ENCODE measurements at places on chromosomes 7 and 10. TPM values are rescaled to one million over a fixed set of nuclear protein-coding genes. Genes with fewer than 3 reads are reported as not detected.

DNA sequence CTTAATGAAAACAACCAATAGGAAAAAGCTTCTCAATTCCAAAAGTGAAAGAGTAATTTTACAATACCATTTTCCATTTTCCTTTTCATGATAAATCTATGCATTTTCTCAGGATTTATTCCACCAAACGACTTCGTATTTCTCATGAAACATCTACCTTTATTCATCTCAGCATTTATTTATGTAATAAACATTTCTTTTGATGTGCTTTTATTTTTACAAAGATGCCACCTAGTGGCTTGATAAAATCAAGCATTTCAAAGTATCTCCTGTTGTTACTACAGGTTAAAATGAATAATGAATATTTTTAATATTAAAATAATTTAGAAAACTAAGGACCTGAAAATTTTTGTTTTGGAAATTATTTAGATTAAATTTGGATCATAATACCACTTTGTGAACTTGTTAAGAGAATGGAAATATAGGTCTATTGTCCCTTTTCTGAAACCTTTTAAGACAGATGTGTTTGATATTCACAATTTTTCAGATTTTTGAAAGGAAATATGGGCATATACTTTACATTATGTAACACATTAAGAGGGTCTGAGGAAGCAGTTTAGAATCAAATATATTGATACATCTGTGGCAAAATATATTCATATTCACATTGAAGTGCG, 2.7 kb upstream of the IQUB start:
- no peak for DNase-seq

DNA sequence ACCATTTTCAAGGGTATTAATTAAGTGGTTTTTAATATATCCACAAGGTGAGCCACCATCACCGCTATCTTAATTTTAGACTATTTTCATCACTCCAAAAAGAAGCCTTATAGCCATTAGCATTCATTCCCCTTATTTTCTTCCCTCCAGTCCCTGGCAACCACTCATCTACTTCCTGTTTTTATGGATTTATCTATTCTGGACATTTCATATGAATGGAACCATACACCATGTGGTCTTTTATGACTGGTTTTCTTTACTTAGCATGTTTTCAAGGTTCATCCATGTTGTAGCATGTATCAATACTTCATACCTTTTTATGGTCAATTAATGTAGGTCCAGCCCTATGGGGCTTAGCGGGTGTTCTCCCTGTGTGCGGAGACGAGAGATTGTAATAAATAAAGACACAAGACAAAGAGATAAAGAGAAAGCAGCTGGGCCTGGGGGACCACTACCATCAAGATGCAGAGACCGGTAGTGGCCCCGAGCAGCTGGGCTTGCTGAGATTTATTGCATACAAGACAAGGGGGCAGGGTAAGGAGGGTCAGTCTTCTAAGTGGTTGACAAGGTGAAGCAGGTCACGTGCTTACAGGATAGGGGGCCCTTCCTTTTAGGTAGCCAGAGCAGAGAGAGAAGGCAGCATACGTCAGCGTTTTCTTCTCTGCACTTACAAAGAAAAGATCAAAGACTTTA, 14.6 kb downstream of the WBP1L start:
- no peak for DNase-seq

DNA sequence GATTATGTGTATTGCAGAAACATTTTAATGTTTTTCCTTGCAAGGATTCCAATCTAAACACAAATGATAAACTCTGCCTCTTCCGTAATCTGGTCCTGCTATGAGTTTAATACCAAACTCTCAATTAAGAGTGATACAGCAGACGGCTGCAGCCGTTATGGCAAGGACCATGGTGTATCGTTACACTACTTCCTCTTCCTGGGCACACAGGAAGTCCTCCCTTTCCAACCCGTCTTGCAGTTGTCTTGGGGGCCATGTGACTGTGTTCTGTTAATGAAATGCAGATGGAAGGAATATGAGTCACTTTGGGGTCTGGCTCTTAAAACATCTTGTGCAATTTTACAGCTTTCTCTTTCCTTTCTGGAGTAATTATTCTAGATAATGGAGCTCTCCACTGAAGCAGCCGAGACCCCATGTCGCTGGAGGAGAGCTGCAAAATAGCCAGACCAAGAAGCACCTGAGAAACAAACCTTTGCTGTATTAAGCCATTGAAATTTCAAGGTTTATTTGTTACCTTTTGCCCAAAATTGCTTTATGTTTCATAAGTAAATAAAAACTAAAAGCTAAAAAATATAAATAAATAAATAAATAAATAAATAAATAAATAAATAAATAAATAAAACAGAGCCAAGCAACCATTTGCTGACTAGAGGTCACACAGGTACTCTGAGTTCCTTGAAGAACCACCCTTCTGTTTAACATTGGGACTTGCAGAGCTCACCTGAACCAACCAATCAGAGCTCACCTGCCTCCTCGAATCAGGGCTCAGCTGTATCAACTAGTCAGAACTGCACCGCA, 74.7 kb downstream of the FRMPD2 start:
- no peak for DNase-seq

GRCh38 chr10:23585666-23586065, 146.8 kb downstream of the OTUD1 start:
- no peak for DNase-seq

Gene NKX2-3
- not detected for total RNA-seq

Gene BAMBI
- 219 TPM for total RNA-seq

Gene SEC31B
- total RNA-seq: 26.8 TPM

GRCh38 chr10:132688580-132689420, 97.1 kb downstream of the NKX6-2 start:
- DNase-seq: peak; percentile 6

GRCh38 chr7:30595436-30596013, 847 bp downstream of the GARS1 start:
- DNase-seq: no peak

Gene SPDYE3
- not detected for total RNA-seq

Gene C10orf105
- 0.11 TPM for total RNA-seq

DNA sequence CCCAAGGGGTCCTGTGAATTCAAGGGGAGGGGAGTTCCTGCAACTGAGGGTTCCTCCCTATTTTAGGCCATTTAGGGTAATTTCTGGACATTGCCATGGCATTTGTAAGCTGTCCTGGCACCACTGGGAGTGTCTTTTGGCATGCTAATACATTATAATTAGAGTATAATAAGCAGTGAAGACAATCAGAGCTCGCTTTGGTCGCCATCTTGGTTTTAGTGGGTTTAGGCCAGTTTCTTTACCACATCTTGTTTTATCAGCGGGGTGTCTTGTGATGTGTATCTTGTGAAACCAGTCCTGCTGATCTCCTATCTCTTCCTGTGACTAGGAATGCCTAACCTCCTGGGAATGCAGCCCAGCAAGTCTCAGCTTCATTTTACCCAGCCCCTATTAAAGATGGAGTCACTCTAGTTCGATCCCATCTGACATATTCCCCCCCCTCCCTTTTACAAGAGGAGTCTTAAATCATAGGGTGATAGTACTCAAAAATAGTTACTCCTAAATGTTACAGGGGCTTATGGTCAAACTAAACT, 43.2 kb downstream of the SVOPL start:
- no peak for DNase-seq

DNA sequence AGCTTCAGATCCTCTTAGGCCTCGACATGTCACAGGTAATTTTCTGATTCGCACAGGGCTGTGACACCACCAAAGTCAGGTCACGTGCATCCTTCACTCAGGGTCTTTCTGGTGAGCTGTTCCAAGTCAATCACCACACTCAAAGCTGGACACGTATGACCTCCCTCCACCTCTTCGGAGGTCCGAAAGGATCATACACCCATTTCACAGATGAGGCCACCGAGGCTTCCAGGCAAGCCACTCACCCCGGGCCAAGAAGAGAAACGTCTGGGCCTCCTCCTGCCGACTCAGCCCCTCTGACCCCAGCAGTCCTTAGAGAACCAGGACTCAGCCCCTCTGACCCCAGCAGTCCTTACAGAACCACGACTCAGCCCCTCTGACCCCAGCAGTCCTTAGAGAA, 74.6 kb downstream of the FOXL3 start:
- no peak for DNase-seq

DNA sequence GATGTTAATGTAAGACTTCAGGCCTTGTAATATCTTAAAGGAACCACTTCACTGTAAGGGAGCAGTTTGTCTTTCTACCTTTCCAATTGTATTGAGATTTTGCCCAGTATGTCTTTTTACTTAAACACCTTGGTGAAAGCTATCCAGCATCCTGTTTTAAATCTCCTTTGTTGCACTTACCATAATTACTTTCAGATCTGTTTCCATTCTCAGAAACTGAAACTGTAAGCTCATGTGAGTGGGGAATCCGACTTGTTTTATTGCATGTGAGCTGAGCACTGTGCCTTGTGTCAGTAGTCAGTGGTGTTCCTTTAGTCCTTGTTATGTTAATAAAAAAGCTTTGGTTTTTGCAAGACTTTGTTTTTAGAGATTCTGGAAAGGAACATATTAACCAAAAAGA, 42.2 kb downstream of the BMPR1A start:
- DNase-seq: no peak

- DNase-seq: no peak
Observed at GRCh38 chr7:6546498-6547251, 4.6 kb downstream of the GRID2IP start.

DNA sequence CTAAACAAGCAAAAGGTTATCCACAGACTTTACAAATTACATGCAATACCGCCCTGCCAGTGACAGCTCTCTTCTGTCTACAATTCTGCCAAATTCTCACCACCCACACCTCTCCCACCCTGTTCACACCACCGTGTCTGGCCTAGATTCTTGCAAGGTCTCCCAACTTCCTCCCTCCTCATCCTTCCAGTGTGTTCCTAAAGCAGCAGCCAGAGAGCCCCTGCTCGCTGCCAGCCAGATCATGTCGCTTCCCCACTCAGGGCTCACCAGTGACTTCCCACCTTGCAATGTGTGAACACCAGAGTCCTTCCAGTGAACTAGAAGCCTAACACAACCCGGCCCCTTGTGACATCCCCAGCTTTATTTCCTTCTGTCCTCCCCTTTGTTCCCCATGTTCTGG, 121.6 kb downstream of the HECW1 start:
- no peak for DNase-seq

- DNase-seq: no peak
Observed at GRCh38 chr7:119472408-119473038, 800.5 kb upstream of the KCND2 start.

DNA sequence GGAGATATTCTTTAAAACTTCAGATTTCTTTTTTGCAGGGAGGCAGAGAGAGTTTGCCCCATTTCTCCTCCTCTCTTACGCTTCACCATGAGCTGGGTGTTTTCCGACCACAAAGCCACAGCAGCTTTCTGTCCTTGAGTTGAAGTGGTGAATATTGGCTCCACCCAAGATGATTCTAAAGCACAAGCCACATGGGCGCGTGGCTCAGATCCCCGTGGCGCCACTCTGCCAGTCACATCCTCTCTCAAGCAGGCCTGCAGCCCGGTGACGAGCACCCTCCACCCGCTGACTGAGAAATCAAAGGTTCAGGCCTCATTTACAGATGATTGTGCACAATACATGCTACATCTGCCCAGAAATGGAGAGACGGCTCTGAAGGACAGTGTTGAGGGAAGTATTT, 27.6 kb upstream of the RNF32 start:
- DNase-seq: no peak

- no peak for DNase-seq
Observed at GRCh38 chr7:90951986-90952954, 312.0 kb upstream of the FZD1 start.

Gene CCDC172
- not detected for total RNA-seq

GRCh38 chr7:32179567-32179966, 109.4 kb upstream of the PDE1C start:
- DNase-seq: no peak

DNA sequence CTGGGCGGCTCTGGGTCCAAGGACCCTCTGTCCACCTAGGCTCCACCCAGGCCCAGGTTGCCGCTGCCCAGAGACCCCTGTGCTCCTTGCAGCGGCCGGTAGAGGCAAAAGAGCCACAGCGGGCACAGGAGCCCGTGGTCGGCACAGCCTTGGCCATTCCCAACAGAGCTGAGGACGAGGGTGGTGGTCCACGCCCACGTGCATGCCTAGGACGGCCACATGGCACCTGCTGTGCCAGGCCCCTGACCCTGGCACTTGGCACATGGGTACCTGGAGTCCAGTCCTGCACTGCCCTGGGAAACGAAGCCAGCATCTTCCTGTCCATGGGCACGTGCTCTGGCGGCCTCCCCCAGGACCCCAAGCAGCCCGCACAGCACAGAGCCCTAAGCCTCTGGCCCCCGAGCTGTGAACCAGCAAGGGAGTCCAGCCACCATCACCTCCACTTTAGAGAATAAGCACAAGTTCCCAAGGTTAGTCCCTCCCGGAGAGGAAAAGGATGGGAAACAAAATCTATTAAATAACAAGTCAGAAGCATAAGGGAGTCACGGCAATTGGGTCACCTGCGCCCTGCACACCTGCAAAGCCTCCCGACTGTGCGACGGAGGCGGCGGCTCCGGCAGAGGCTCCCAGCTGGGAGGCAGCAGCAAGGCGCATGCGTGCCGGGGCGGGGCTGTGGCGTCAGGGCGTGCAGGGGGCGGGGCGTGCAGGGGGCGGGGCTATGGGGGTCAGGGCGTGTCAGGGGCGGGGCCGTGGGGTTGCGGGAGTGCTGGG, 59.1 kb downstream of the STK32C start:
- DNase-seq: peak; percentile 83

Gene POLL
- 44.5 TPM for total RNA-seq

Gene CDH23
- total RNA-seq: 2.5 TPM

DNA sequence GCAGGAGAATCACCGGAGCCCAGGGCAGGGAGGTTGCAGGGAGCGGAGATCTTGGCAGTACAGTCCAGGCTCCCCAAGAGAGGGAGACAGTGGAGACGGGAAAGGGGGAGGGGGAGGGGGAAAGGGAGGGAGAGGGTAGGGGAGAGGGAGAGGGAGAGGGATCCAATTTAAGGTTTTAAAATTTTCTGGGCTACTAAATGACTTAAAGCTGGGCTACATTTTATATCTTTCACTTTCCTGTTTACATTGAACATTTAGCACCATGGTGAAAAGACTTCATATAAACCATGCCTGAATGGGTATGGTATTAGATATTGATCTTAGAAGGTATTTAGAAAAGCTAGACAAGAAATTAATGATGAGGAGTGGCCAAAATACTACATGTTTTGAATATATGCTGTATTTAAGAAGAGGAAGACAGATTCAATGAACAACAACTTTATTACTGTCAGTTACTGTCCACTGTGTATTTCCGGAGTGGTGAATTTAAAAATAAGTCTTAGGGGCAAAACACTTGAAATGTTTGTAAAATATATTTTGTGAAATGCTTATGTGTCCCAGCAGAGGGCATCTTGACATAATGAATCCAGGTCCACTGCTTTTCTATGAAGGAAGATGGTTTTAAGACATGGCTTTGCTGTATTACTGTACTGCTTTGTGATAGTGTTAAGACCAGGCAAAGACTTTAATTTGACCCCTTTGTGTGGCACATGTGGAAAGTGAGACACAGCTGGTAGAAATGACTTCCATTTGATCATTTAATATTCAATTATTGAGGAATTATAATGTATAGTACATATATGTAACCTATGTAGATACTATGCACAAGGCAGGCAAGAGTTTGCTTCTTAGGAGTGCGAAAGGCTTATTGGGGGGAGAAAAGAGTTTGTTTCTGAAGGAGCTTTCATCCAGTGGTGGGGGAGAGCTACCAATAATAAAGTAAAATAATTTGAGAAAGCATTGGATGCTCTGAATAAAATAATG, 52.8 kb downstream of the NRF1 start:
- DNase-seq: no peak

Data from mesothelial cell of epicardium (in vitro differentiated cells).